Inflammatory macrophage treated with lipopolysaccharide for 4 hours (primary cell): ENCODE measurements at places on chromosomes 4 and X.

- peak; percentile 87 for DNase-seq
These were observed 13.1 kb downstream of the TAB3 start for GRCh38 chrX:30875957-30876356.

DNA sequence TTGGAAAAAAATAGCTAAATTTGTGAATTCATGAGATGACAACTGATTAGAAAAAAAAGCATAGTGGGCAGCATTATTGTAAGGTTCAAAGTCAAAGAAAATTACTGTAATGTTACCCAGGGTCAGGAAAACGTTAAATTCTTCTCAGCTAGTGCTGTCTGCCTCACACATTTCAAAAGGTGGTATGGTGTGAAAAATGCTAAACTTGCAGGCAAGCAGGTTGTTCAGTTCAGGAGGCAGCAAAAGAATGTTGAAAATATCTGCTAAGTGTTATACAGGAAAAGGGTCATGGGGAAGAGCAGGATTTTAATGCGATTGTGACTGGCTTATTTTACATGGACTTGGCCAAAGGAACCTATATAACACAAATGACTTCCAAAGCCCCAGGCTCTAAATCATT lies 232.5 kb upstream of the NDST3 start:
- no peak for DNase-seq

- DNase-seq: no peak
These were observed 14.8 kb upstream of the BBS7 start for GRCh38 chr4:121885115-121885514.

DNA sequence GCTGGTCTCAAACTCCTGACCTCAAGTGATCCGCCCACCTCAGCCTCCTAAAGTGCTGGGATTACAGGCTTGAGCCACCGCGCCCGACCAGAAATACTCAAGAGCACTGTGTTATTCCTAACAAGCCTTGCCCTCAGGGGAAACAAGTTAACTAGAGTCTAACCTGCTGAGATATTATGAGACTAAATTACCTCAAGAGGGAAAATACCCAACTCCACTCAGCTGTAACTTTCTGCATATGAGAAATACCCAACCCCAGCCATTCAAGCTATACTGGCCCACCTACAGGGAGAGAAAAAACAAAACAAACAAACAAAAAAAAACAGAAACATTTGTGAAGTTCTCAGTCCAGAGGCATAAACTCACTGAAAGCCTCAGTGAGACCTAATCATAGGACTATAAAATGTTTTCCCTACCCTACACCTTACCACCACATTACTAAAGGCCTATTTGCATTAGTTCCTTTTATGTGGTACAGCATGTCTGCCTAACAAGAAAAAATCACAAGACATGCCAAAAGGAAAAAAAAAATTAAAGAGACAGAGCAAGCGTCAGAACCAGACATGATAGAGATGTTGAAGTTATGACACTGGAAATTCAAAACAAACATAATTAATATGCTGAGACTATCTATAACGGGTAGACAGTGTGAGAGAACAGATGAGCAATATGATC lies 876.0 kb downstream of the FSTL5 start:
- no peak for DNase-seq

GRCh38 chrX:135114392-135114791 lies 5.9 kb downstream of the ETDB start:
- DNase-seq: peak; percentile 2

DNA sequence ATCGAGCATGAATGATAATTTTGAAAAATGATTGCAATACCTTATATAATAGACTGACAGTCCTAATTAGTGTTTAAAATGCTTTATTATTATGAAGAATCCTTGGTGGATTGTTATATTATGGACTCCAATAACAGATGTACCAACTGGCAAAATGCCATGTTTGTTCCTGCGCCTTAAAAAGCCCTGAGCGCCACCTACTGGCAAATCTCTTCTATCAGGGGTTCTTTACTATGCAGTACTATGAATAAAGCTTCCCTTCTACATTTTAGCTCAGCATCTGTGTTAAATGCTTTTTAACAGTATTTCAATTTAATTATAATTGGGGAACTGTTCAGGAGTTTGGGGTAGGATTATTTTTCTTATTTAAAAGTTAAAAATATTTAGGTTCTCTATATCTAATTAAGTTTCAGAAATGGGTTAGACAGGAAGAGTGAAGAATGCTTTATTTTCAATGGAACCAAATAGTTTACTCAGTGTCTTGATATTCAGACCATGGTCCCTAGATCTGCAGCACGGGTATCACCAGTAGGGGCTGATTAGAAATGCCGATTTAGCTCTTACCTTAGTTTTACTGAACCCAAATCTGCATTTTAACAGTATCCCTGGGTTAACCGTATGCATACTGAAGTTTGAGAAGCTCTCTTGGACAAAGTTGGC lies 20.0 kb downstream of the CFAP97 start:
- peak; percentile 85 for DNase-seq

DNA sequence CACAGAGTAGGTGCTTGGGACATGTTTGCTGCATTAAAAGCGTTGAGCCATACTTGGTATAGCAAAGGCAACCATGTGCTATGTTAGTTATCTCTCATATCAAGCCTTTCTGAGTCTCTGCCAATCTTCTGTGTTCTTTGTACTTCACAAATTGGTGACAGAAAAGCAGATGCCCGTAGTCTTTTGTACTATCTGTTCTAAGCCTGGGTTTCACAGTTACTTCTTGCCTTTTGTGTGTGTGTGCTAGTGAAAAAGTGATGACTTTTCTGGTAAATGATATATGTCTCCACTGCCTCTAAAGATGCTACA lies 16.1 kb upstream of the KLHL2 start:
- no peak for DNase-seq
